ENCODE measurements at places on chromosomes 12 and 14. TPM values are rescaled to one million over a fixed set of nuclear protein-coding genes. Genes with fewer than 3 reads are reported as not detected.
A peak's percentile ranks its signal among the peaks of the same experiment; 100 is the strongest.

GRCh38 chr14:97655169-97655948, 858.2 kb downstream of the VRK1 start:
- no peaks in the 10 kb centered on the region for H3K27me3 ChIP-seq
- H3K36me3 ChIP-seq, result no peaks in the 10 kb centered on the region
- no peak overlapping the region for H3K27ac ChIP-seq
- no peaks in the 10 kb centered on the region for H3K4me1 ChIP-seq
- no peak overlapping the region for H3K4me3 ChIP-seq
- DNase-seq, result no peak

DNA sequence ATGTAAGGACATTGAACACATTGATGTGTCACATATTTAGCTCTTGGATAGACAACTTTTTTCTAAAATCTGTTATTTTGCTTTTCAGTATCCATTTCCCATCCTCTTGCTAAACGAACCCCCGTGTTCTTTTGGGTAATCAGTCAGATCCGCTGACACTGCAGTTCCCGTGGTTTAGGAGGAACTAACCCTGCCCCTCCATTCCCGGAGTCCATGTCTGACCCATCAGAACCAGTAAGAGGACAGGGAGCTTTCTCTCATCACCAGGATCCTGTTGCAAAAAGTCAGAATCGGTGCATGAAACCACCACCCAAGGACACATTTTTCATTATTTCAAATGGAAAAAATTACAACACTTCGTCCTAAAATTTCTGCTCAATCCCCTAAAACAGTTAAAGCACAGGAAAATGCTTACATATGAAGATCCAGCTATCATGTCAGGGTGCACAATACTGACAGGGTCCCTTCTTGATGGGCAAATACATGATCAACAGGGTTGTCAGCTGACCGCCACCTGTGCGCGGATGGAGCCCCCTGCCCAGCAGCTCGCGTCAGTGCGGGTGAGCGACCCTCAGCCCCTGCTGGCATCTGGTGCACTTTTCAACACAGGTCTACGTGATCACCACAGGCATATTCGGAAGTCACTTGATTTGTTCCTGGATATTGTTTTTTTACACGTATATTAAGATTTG, 276.8 kb downstream of the ADGRD1 start:
- H3K36me3 ChIP-seq, result no peaks in the 10 kb centered on the region
- H3K27ac ChIP-seq, result no peak overlapping the region
- H3K4me3 ChIP-seq, result no peak overlapping the region
- peaks cover 5% of the 10 kb centered on the region for H3K27me3 ChIP-seq
- no peak for DNase-seq
- H3K4me1 ChIP-seq, result peaks cover 6% of the 10 kb centered on the region

Gene GALNT4
- total RNA-seq, result 7.8 TPM

- no peaks in the 10 kb centered on the region for H3K36me3 ChIP-seq
- H3K4me1 ChIP-seq, result no peaks in the 10 kb centered on the region
- H3K27ac ChIP-seq, result no peak overlapping the region
Observed at GRCh38 chr12:46562625-46563225, 190.2 kb upstream of the SLC38A2 start.

Gene FAM90A1
- 0.43 TPM for total RNA-seq

Gene PRORP
- 22.2 TPM for total RNA-seq

DNA sequence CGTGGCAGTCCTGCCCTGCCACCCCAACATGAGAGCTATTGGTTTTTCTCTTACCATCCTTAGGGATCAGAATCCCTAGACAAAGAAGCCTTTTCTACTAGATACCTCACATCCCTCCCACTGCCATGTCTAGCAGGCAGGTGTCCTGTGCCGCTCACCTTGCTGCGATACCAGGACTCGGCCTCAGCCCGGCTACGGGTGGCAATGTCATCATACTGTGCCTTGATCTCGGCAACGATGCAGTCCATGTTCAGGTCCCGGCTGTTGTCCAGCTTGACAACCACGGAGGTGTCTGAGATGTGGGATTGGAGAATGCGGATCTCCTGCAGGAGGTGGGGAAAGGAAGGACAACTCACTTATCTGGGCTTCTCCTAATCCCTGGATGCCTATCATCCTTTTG, 4.5 kb downstream of the KRT83 start:
- no peak overlapping the region for H3K27ac ChIP-seq
- no peaks in the 10 kb centered on the region for H3K36me3 ChIP-seq
- no peak overlapping the region for H3K4me3 ChIP-seq
- H3K4me1 ChIP-seq, result no peaks in the 10 kb centered on the region

GRCh38 chr12:74584483-74585062, 46.9 kb downstream of the ATXN7L3B start:
- no peaks in the 10 kb centered on the region for H3K4me1 ChIP-seq
- no peaks in the 10 kb centered on the region for H3K36me3 ChIP-seq
- H3K27ac ChIP-seq, result no peak overlapping the region
- DNase-seq, result no peak
- H3K27me3 ChIP-seq, result no peaks in the 10 kb centered on the region
- no peak overlapping the region for H3K4me3 ChIP-seq

DNA sequence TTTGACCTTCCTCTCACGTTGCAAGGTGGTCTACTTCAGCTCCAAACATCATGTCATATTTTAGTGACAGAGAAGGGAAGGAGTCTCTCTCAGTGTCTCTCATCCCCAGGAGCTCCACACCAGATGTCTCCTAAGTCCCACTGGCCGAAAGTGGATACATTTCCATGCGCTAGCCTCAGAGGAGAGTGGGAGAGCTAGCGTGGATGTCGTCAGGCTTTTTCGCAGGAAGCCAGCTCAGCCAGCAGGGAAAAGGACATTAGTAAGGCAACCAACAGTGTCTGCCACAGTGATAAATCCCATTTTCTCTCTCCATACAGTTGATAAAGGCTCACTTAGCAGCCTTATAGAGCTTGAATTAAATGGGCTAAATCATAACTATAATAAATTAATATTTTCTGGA, 155.7 kb downstream of the PELI2 start:
- no peaks in the 10 kb centered on the region for H3K36me3 ChIP-seq
- H3K27ac ChIP-seq, result no peak overlapping the region
- no peak overlapping the region for H3K4me3 ChIP-seq
- DNase-seq, result no peak
- H3K27me3 ChIP-seq, result no peaks in the 10 kb centered on the region

- peak overlapping the region; percentile 31 for H3K27ac ChIP-seq
- H3K27me3 ChIP-seq, result no peaks in the 10 kb centered on the region
- peak overlapping the region; percentile 79 for H3K4me3 ChIP-seq
- H3K36me3 ChIP-seq, result peaks cover 8% of the 10 kb centered on the region
- peak; percentile 70 for DNase-seq
Observed at GRCh38 chr12:132711080-132711843, 620 bp downstream of the PGAM5 start.

Gene TMEM132D
- 1.0 TPM for total RNA-seq

GRCh38 chr14:39203659-39204606, 28.9 kb downstream of the PNN start:
- no peak for DNase-seq
- H3K36me3 ChIP-seq, result no peaks in the 10 kb centered on the region
- no peaks in the 10 kb centered on the region for H3K4me1 ChIP-seq
- H3K4me3 ChIP-seq, result no peak overlapping the region
- H3K27me3 ChIP-seq, result no peaks in the 10 kb centered on the region

Gene TTC8
- 11.5 TPM for total RNA-seq

GRCh38 chr12:87182696-87183233, 846.4 kb downstream of the C12orf50 start:
- no peaks in the 10 kb centered on the region for H3K27me3 ChIP-seq
- H3K27ac ChIP-seq, result no peak overlapping the region
- H3K4me3 ChIP-seq, result no peak overlapping the region
- no peaks in the 10 kb centered on the region for H3K36me3 ChIP-seq
- no peaks in the 10 kb centered on the region for H3K4me1 ChIP-seq

Gene CACNA2D4
- total RNA-seq, result 5.5 TPM

DNA sequence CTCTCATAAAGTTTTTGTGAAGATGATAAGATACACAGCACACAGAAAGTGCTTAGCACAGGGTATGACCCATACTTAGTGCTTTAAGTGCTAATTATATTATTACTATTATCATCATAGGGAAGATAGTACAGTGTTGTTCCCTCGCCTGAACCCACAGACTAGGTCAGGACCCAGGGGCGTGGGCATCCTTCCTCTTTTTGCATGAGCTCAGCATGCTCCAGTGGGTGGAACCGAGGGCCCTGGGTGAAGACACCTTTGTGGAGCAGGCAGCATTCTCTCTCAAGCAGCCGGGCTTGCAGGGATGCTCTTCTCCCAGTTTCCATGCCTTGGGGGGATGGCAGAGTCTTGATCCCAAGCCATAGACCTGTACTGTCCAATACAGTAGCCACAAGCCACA, 34.8 kb downstream of the CRACR2A start:
- no peaks in the 10 kb centered on the region for H3K4me1 ChIP-seq
- H3K36me3 ChIP-seq, result no peaks in the 10 kb centered on the region
- no peak overlapping the region for H3K4me3 ChIP-seq
- peak; percentile 71 for DNase-seq

- H3K4me1 ChIP-seq, result no peaks in the 10 kb centered on the region
- H3K27me3 ChIP-seq, result no peaks in the 10 kb centered on the region
- no peak overlapping the region for H3K27ac ChIP-seq
- H3K36me3 ChIP-seq, result no peaks in the 10 kb centered on the region
- DNase-seq, result no peak
- H3K4me3 ChIP-seq, result no peak overlapping the region
Observed at GRCh38 chr12:114767906-114768722, 84.1 kb upstream of the TBX3 start.

Gene GNB3
- total RNA-seq, result 0.32 TPM

GRCh38 chr12:116432314-116432750, 126.8 kb upstream of the MAP1LC3B2 start:
- H3K4me3 ChIP-seq, result no peak overlapping the region
- H3K4me1 ChIP-seq, result peaks cover 12% of the 10 kb centered on the region
- DNase-seq, result no peak
- H3K27ac ChIP-seq, result no peak overlapping the region
- no peaks in the 10 kb centered on the region for H3K27me3 ChIP-seq

GRCh38 chr12:107493666-107494065, 191.9 kb upstream of the PWP1 start:
- H3K27ac ChIP-seq, result no peak overlapping the region
- H3K4me1 ChIP-seq, result no peaks in the 10 kb centered on the region
- no peaks in the 10 kb centered on the region for H3K27me3 ChIP-seq
- H3K36me3 ChIP-seq, result no peaks in the 10 kb centered on the region
- DNase-seq, result no peak

DNA sequence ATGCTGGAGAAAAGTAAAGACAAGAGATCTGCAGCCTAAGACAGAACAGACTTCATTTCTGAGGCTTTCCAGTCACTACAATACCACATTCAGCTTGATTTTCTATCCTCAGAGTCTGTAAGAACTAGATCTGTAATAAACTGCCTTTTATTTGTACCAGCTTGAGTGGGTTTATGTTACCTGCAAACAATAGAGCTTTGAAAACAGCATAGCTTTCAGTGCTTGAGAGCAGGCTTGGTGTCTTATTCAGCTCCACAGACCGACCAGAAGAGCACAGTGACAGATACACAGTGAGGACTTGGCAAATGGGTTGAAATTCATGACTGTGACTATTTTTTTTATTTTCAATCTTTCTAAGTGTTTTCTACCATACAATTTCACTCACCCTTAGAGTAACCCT, 207.8 kb upstream of the OTX2 start:
- no peaks in the 10 kb centered on the region for H3K36me3 ChIP-seq
- H3K4me1 ChIP-seq, result no peaks in the 10 kb centered on the region
- DNase-seq, result no peak

DNA sequence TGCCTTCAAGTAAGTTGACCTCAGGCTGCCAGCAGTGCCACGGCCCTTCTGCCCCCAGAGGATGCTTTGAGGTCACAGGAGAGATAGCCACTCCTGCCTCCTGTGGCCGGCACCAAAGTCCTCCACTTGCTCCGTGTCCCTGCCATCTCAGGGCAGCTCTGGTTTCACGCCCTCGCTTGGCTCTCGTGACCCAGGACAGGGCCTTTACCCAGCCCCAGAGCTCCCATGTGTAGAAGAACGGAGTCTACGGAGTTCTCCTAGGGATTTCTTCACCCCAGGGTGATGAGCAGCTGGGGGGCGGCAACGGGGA, 178.1 kb downstream of the ADGRD1 start:
- no peaks in the 10 kb centered on the region for H3K27me3 ChIP-seq
- DNase-seq, result no peak
- H3K36me3 ChIP-seq, result no peaks in the 10 kb centered on the region
- no peak overlapping the region for H3K4me3 ChIP-seq
- peaks cover 10% of the 10 kb centered on the region for H3K4me1 ChIP-seq

GRCh38 chr14:62722406-62722805, 322.9 kb downstream of the KCNH5 start:
- no peaks in the 10 kb centered on the region for H3K27me3 ChIP-seq
- no peak overlapping the region for H3K27ac ChIP-seq
- no peaks in the 10 kb centered on the region for H3K36me3 ChIP-seq

Gene PRH2
- total RNA-seq, result not detected

Gene LTBP2
- 117 TPM for total RNA-seq

Gene IFNG-AS1
- not detected for total RNA-seq

- H3K36me3 ChIP-seq, result no peaks in the 10 kb centered on the region
- no peak overlapping the region for H3K4me3 ChIP-seq
- no peak for DNase-seq
Observed at GRCh38 chr14:61174441-61174891, 106.7 kb downstream of the TMEM30B start.

Gene BDKRB1
- not detected for total RNA-seq

DNA sequence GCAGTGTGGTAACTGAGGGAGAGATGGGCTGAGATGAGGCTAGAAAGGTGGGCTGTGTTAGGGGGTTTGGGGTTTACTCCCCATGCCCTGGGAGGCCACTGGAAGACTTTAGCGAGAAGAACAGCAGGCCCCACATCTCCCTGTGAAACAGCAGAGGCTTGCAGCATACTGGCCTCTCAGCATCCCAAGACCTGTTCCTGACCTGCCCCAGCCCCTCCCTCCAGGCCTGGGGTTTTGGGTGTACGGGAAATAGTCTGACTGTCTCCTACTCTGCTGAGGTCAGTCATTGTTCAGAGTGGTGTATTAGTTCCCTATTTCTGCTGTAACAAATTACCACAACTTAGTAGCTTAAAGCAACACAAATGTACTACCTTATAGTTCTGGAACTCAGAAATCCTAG, 103.5 kb upstream of the HIF1A start:
- H3K4me1 ChIP-seq, result peaks cover 7% of the 10 kb centered on the region
- no peak overlapping the region for H3K27ac ChIP-seq
- no peaks in the 10 kb centered on the region for H3K36me3 ChIP-seq
- DNase-seq, result no peak
- no peaks in the 10 kb centered on the region for H3K27me3 ChIP-seq

Gene SLC5A8
- total RNA-seq, result 2.8 TPM

Gene PGF
- 4.7 TPM for total RNA-seq

- no peak overlapping the region for H3K27ac ChIP-seq
- H3K27me3 ChIP-seq, result no peaks in the 10 kb centered on the region
- H3K4me3 ChIP-seq, result peak overlapping the region; percentile 24
Observed at GRCh38 chr12:105382771-105383622, 52.5 kb downstream of the C12orf75 start.

GRCh38 chr12:14952299-14952921, 9.0 kb downstream of the ARHGDIB start:
- H3K36me3 ChIP-seq, result peaks cover 25% of the 10 kb centered on the region
- peak overlapping the region; percentile 56 for H3K27ac ChIP-seq
- no peak for DNase-seq
- H3K4me1 ChIP-seq, result peaks cover 83% of the 10 kb centered on the region
- no peak overlapping the region for H3K4me3 ChIP-seq

DNA sequence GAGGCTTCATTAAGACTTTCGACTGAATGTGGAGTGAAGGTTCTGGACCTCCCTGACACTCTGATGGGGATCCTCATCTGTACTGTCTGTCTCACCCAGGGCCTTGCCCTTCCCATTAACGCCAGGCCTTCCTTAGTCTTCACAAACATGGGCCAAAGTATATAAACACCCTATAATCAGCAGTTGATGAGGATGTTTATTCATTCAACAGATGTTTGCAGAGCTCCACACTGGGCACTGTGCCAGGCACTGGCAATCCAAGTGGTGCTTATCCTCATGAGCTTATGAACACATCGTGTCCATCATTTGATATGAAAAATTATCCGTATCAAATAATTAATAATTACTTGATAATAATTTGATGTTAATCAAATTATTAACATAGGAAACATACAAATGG, 454.4 kb downstream of the FUT8 start:
- no peaks in the 10 kb centered on the region for H3K27me3 ChIP-seq
- no peaks in the 10 kb centered on the region for H3K36me3 ChIP-seq
- no peak for DNase-seq
- H3K27ac ChIP-seq, result no peak overlapping the region

Data from upper lobe of right lung (tissue), 1 donor.